ENCODE measurements at places on chromosomes 5 and 9.

GRCh38 chr5:15492545-15492944, 7.4 kb upstream of the FBXL7 start:
- no peak for DNase-seq

- DNase-seq = no peak
Measured at GRCh38 chr9:70435948-70436347, 21.5 kb upstream of the KLF9 start.

- no peak for DNase-seq
Measured at GRCh38 chr5:14486486-14486885, 95.1 kb upstream of the OTULINL start.

GRCh38 chr5:61178702-61179101, 16.4 kb upstream of the SMIM15 start:
- no peak for DNase-seq

GRCh38 chr9:33147416-33148169, 19.5 kb downstream of the B4GALT1 start:
- DNase-seq = no peak

DNA sequence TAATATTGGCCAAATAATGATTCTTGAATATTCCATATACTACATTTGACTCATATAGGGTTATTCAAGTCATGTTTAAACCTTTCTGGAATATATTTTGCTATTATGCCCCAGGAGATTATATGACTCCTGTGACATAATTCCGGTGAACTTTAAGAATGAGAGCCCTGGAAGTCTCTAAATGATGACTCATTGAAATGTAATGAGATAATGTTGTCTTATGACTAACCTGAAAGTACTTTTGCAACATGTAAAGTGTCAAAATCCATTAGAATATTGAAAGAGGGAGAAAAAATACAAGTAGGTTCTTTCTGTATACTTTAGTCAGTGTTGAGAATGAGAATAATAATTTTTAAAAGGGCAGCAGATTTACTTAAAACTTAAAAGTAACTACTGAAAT, 830.4 kb downstream of the MAT2B start:
- no peak for DNase-seq

GRCh38 chr5:111930449-111930848, 173.5 kb upstream of the NREP start:
- DNase-seq = no peak

DNA sequence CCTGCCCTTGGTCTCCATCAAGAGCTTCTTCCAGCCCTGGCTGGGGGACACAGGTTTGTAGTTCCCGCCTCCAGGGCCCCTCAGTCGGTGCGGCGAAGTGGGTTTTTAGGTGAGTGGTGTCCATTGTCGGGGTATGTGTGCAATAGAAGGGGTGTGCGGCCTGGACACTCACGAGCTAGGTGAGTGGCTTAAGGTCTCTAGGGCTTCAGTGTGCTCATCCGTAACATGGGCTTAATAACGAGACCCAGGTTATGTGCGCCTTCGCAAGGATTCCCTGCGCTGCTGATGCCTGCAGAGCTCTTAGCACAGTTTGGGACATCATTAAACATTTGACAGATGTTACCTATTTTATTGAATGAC, 656 bp downstream of the CEP78 start:
- no peak for DNase-seq

GRCh38 chr5:105924366-105924765, 1746.4 kb downstream of the EFNA5 start:
- DNase-seq = no peak

DNA sequence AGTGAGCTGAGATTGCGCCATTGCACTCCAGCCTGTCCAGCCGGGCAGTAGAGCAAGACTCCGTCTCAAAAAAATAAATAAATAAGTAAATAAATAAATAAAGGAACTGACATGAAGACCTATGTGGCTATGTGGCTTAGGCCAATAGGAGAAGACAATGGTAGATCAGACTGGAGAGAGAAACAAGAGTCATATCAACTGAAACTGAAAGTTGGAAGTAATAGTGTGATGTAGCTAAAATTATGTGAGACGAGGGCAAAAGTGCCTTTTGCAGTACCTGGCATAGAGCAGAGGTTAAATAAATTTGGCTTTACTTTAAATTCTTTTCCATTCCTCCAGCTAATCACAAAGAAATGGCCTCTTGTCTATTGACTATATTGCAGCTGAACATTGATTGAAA, 7.3 kb downstream of the FBP2 start:
- no peak for DNase-seq

DNA sequence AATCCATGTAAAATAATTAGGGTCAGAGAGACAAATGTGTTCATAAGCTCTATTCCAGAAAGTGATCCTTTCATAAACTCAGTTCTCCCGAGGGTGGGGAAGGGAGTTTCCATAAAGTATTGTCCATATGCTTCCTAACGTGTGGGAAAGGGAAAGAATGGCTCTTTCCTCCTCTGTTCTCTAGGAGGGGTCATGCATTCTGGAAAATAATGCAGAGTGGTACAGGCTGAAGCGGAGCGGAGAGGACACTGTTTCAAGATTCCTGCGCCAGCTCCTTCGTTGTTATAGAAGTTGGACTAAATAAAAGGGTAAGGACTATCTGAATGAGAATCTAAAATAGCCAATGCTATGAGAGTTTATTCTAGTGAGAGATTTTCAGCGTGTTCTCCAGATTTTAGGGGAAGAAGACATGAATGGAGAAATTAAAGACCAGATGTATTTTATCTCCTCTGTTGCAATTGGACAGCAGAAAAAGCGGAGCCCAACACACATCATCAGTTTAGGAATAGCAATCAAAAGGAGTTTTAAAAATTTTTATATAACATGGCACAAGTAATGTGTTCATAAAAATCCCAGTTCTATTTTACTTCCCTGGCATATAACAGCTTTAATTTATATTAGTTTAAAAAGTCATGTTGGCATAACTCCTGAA, 166.9 kb upstream of the MPDZ start:
- no peak for DNase-seq

DNA sequence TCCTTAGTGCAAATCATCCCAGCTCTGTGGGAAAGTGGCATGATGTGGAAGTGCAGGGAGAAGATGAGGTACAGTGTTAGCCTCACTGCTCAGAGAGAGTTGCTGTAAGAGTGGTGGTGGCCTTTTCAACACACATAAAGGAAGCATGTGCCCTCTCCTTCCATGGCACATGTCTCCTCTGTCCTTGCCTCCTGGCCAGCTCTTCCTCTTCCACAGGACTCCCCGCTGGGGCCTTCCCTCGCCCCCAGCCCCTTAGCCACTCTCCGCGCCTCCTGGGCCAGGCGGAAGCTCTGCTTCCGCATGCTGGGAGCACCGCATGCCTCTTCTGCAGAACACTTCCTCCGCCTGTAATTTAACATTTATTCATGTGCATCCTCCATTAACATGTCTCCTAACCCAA, 4.8 kb upstream of the KCNMB1 start:
- DNase-seq = no peak

- DNase-seq = no peak
Measured at GRCh38 chr5:169667896-169668674, 31.0 kb downstream of the DOCK2 start.

Data from stimulated activated CD4-positive, alpha-beta T cell treated with anti-CD3 and anti-CD28 coated beads, Interleukin-2, amount 100 ng/mL, for 24 hours (primary cell).